ENCODE measurements at places on chromosomes 2 and 18.

DNA sequence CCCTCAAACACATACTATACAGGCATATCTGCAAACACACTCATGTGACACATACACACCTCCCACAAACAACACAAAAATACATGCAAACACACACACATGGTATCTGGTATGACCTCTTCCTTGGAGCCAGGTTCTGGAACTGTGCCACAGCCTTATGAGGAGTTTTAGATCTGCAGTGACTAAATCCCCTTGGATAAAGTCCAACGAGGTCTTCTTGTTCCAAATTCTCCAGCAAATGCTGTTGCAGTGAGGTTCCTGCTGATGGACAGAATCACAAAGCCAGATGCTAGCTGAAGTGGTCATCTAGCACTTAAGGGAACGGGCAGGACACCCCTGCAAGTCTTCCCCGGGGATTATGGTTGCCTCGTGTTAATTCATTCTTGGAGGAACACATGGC, 54.5 kb upstream of the DAPL1 start:
- DNase-seq = no peak

DNA sequence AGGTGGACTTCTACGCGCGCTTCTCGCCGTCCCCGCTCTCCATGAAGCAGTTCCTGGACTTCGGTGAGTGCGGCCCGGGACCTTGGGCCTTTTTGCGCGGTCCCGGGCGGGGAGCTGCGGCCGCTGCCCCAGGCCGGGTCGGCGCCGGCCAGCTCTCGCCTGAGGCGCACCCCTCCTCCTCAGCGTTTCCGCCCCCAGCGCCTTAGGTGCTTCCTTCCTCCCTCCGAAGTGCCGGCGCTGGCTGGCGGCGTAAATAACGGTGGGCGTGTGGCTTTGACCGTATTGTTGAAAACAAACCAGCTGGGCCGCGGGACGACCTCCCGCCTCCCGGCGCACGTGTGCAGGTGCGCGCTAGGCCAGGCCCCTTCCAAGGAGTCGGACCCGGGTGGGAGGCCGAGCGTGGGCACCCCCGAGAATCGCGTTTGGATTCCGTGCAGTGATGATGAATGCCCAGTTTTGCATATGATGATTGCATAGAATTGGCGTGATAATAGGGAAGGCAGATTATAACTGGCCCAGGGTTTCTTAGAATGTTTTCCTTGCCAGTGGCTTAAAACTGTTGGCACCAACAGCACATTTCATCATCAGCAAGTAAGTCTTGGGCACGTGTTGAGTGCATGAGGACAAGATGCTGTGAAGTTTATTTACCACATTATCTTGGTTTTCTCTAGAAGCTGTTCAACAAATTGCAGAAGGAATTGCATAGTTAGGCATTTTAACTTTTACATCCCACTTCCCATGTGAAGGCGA, 569 bp downstream of the PDK1 start:
- peak; percentile 10 for DNase-seq

- no peak for DNase-seq
Measured at GRCh38 chr2:42962508-42962953, 170.1 kb upstream of the HAAO start.

- no peak for DNase-seq
Measured at GRCh38 chr2:144383571-144384100, 136.3 kb downstream of the ZEB2 start.

DNA sequence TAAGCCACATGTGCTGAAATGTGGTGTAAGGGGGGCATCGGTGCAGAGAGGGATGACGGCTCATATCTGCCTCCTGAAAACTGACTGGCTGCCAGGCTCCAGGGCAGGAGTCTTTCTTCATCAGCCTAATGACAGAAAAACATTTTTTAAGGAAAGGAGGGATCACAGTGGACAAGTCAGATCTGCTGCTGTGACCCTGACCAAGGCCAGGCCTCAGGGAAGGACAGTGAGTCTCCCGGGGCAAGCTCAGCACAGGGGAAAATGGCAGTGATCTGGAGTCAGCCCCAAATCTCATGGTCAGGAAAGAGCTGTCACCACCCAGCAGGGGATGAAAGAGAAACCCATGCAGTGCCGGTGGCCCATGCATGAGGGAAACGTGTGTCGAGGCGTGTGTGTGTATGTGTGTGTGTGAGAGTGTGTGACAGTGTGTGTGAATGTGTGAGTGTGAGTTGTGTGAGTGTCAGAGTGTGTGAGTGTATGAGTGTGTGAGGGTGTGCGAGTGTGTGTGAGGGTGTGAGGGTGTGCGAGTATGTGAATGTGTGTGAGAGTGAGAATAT, 134.5 kb downstream of the INHBB start:
- no peak for DNase-seq

DNA sequence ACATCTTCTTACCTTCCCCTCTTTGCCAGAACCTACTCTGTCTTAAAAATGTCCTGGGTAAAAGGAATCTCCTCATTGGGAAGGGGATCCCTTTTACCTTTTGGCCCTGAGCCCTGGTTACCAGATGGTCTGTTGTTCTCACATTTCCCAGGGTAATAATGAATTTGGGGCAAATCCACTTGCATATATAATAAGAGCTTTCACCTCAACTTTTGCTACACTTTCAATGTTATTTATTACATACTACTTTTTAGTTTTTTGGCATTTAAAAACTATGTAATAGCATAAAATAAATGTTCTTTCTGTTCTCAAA, 15.0 kb downstream of the CERS6 start:
- DNase-seq = no peak

- no peak for DNase-seq
Measured at GRCh38 chr18:28459587-28459986, 282.7 kb upstream of the CDH2 start.

DNA sequence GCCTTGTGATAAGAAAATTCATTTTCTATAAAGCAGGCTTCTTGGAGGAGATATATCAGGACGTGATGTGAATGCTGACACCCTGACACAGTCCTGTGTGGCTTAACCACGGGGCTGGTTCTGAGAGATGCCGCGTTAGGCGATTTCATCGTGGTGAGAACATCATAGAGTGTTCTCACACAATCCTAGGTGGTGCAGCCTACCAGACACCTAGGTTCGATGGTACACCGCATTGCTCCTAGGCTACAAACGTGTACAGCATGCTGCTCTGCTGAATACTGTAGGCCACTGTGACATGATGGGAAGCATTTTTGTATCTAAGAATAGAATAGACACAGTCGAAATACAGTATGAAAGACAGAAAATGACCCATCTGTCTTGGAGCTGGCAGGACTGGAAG, 82.5 kb downstream of the TNFRSF11A start:
- DNase-seq = no peak

Data from stimulated activated CD8-positive, alpha-beta memory T cell treated with anti-CD3 and anti-CD28 coated beads, Interleukin-4, amount 100 ng/mL, for 4 hours (primary cell).